ENCODE measurements at places on chromosomes 12 and 14. TPM values are rescaled to one million over a fixed set of nuclear protein-coding genes. Genes with fewer than 3 reads are reported as not detected.

- H3K27ac ChIP-seq = no peak overlapping the region
- no peak for DNase-seq
- H3K4me1 ChIP-seq = no peaks in the 10 kb centered on the region
- H3K4me3 ChIP-seq = no peak overlapping the region
Measured at GRCh38 chr12:21416511-21417121, 20.8 kb upstream of the PYROXD1 start.

GRCh38 chr14:30266290-30266689 is 292.7 kb upstream of the G2E3 start:
- H3K27me3 ChIP-seq = peaks cover 1% of the 10 kb centered on the region
- H3K27ac ChIP-seq = no peak overlapping the region
- H3K4me1 ChIP-seq = no peaks in the 10 kb centered on the region
- H3K36me3 ChIP-seq = no peaks in the 10 kb centered on the region
- DNase-seq = no peak

Gene GON7
- total RNA-seq = 16.0 TPM

Gene RERG
- not detected for total RNA-seq

GRCh38 chr12:53324113-53324778 is 2.8 kb upstream of the AAAS start:
- no peaks in the 10 kb centered on the region for H3K36me3 ChIP-seq
- peaks cover 42% of the 10 kb centered on the region for H3K4me1 ChIP-seq
- peak overlapping the region; percentile 97 for H3K27ac ChIP-seq
- peak; percentile 73 for DNase-seq

Data from activated CD4-positive, alpha-beta memory T cell treated with anti-CD3 and anti-CD28 coated beads, Interleukin-2, amount 10 ng/mL, durations not matched to agents 7 days and 5 days (primary cell).